ENCODE measurements at places on chromosomes 16 and 17.

DNA sequence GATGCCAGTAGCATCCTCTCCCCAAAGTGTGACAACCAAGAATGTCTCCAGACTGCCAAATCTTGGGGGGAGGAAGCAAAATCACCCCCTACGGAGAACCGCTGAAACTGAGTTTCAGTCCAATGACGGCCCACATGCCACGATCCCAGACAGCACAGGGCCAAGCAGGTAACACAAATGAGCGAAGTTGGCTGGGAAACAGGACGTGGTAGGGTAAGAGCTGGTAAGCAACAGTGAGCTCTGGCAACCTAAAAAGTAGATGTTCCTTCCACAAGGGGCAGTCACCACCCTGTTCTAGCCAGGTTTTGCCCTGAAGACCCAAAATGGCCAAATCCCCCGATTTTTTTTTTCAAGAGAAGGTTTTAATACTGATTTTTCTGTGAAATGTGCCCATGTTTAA lies 25.4 kb downstream of the ZFHX3 start:
- DNase-seq, result no peak

DNA sequence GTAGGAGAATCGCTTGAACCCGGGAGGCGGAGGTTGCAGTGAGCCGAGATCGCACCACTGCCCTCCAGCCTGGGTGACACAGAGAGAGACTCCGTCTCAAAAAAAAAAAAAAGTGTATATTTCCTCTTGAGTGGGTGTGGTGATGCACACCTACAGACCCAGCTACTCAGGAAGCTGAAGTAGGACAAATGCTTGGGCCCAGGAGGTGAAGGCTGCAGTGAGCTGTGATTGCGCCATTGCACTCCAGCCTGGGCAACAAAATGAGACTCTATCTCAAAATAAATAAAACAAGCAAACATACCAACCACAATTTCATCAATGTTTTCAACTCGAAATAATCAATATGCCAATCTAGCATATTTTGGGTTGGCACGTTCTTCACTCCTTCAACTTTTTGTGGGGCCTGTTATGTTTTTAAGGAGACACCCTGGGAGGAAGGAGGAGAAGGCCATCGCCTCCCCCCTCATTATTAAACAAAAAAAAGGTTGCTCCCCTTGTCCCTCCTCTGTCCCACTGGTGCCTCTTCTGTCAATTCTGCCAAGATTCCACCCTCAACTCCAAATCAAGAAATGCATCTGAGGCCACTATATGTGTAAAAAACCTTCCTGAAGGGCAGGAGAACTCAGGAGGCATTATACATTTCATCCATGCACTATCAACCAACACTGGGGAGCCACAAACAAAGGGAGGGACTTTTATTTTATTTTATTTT lies 52.4 kb upstream of the ATF7IP2 start:
- DNase-seq, result no peak

GRCh38 chr16:66481081-66481942 lies 54.2 kb downstream of the BEAN1 start:
- DNase-seq, result no peak

- DNase-seq, result no peak
Observed at GRCh38 chr16:3546986-3547682, 30.1 kb downstream of the NLRC3 start.

DNA sequence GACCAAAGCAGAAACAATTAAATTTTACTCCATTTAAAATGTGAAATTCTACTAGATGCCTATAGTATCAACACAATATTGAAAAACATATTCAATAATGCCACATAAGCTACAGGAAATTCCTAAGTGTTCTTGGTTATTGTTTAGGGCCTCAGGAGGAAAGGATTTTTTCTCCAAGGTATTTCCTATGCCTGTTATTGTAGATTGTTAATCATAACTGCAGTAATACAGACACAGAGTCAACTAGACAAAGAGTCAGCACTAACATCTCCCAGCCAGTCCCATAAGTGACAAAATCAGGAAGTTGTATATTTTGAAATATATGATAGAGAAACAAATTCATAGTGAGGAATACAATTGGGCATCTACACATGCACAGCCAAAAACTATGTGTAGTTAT lies 782.7 kb upstream of the KIF2B start:
- no peak for DNase-seq

GRCh38 chr16:48499923-48500381 lies 110.0 kb downstream of the N4BP1 start:
- no peak for DNase-seq

GRCh38 chr17:10050597-10051101 lies 145.6 kb upstream of the RCVRN start:
- DNase-seq, result peak; percentile 68

- DNase-seq, result no peak
Observed at GRCh38 chr17:7393613-7394451, 493 bp downstream of the PLSCR3 start.

DNA sequence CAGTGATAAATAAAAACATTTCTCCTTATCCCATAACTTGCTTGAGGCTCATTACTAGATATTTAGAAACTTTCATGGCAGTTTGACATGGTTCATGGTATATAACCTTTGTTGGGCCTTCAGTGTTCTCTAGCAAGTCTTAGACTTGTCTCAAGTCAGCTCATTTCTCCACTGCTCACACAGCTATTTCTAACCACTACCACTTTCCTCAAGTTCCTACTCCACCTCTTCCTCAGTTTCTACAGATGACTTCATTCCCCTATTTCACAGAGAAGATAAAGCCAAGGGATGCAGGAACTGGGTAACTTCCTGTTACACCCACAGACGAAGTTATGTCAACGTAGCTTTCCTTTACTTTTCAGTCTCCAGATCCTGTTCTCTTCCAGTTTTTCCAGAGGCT lies 23.2 kb downstream of the NLK start:
- DNase-seq, result no peak

GRCh38 chr17:4625181-4625617 lies 16.3 kb downstream of the ALOX15 start:
- DNase-seq, result no peak

- DNase-seq, result no peak
Observed at GRCh38 chr17:75776386-75777295, 8.0 kb upstream of the UNK start.

DNA sequence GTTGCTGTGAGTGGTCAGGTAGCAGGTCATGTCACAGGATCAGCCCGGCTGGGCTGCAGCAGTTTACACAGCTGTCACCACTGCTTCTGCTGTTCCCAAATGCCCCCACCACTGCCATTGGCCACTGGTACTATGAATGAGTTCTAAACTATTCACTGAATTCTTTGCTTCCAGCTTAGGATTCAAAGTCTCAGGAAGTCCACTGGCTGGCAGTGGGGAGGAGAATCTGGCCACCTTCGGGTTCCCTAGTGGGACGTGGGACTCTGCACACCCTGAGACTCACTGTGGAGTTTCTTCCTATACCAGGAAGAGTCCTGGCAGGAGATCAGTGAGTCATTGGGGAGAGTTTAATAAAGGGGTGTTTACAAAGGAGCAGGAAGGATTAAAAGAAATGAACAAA lies 6.9 kb downstream of the MT1X start:
- no peak for DNase-seq

All from NCI-H524 (cell line).